Stimulated activated CD4-positive, alpha-beta T cell treated with anti-CD3 and anti-CD28 coated beads, Interleukin-12 subunit alpha, Interleukin-12 subunit beta, amount 100 ng/mL, for 24 hours (primary cell): ENCODE measurements at places on chromosomes 12 and 14.

DNA sequence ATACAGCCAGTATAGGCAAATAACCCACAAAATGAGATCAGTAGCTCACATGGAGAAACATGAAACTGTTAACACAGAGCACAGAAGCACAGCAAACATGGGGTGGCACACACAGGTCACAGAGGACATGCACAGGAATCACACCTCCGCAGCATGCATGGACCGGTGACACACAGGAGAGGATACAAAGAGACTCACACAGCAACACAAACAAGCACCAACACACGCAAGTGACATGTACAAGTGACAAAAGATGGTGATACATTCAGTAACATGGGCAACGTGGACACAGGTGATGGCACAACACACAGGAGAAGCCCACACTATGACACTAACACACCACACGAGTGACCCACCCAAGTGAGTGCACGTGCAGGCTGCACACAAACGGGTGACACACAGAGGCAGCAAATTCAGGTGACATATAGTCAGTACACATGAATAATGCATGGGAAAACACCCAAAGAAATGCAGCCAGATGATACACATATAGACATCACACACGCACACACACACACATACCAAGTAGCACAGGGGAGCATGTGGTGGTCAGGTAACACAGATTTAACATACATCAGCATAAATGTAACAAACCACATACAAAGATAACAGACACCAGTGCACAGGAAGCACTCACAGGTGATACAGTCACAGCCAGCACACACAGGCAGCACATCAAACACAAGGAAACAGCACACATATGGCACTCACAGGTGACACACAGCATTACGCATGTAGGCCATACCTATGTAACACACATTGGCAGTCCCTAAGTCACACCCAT lies 216.0 kb upstream of the SFSWAP start:
- DNase-seq = no peak

DNA sequence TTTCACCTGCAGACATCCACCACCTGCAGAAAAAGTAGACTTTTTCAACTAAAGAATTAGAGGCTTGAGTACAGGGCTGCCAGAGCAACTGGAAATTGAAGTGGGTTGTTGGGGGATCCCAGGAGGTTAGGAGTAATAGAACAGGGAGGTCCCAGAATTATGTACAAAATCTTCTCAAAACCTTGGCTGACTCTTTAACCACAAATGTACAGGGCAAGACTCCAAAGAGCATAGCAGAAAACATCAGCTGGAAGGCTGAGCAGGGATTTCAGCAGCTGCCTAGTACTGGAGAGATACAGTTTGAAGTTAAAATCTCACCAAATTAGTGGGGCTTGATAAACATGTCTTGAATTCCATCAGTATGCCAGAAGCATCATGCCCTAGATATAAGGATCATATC lies 191.6 kb downstream of the CRADD start:
- no peak for DNase-seq

- DNase-seq = no peak
Observed at GRCh38 chr12:106632797-106633450, 50.1 kb downstream of the RFX4 start.

DNA sequence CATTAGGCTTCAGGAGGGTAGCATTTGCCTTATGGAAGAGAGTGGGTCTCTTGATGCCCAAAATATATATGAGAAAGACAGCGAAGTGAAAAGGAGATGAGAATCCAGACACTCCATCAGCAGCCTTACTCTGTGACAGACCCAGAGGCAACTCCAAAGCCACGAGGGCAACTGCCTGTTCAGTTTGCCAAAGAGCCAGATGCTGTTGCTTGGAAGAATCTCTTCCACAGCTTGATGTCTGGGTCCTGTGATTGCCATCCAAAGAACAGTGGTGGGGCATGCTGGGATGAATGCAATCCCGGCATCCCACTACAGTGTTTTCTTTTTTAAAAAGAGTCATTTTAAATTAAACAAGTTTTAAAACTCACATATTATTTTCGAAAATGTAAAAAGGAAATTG lies 10.9 kb upstream of the OTX2 start:
- DNase-seq = no peak

DNA sequence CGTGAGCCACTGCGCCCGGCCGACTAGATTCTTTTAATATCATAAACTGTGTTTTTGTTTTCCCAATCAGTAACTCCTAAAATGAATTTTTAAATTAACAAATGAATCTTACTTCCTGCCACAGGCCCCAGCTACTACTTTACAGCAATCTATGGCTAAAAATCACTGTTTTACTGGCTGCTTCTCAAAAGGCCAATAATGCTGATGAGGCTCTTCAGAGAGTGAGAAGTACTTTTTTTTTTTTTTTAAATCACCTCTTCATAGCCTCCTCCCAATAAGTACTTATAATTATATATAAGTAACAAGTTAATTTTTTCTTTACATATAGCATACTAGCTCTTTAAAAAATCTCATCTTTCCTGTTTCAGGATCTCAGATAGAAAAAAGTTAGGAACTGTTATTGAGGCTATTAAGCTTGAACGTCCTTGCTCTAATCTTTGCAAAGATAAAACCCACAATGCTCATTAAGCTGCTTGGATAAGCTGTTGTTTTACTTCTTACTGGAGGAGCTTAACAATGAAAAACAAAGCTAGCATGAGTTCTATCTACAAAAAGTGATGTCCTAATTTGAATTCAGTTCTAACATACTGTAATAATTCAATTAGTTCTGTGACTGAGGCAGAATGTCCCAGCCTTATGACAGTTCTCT lies 12.8 kb upstream of the WDR20 start:
- DNase-seq = no peak

DNA sequence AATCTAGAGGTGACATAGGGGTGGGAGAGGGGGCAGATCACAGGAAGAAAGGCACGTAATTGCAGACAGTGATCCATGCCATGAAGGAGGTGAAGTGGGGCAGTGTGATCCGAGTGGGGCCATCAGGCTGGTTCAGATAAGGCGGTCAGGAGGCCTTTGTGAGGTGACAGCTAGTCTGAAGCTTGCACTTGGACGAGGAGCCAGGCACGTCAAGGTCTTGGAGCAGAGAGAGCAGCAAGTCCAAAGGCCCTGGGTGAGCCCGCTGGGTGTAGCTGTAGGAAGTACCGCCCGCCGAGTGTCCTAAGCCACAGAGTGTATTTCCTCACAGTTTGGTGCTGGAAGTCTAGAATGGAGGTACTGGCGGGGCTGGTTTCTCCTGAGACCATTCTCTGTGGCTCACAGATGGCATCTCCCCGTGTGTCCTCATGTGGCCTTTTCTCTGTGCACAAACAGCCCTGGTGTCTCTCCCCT lies 23.6 kb downstream of the RHOF start:
- no peak for DNase-seq

DNA sequence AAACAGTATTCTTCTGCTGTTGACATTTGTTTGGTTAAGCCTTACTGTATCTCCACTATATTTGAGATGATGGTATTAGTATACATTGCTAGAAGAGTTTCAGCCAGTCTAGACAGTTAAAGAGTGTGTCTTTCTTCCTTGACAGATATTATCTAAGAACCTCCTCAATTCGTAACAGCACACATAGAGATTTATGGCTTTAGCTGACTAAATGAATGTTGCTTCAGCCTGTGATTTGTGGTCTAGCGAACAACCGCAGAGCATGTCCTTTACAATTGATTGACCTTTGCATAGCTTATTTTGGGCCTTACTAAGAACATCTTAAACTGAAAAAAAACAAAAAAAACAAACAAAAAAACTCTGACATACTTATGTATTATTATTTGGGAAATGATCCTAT lies 122.2 kb downstream of the DAAM1 start:
- DNase-seq = no peak
